K562 (cell line): ENCODE measurements at places on chromosomes 2 and 18. TPM values are rescaled to one million over a fixed set of nuclear protein-coding genes. Genes with fewer than 3 reads are reported as not detected.

The CSRNP3 gene
- total RNA-seq = 0.04 TPM in 1 of 2 replicates, not detected in the other

The PJVK gene
- total RNA-seq = 0.78 and 0.87 TPM in 2 replicates

The LIMS3 gene
- total RNA-seq = 0.74 and 1.8 TPM in 2 replicates

The BCL2 gene
- 1.1 and 1.2 TPM in 2 replicates for total RNA-seq

The ARHGEF33 gene
- total RNA-seq = 0.02 TPM in 1 of 2 replicates, not detected in the other

The FSIP2 gene
- 0.04 TPM in 2 replicates for total RNA-seq

The FOXI3 gene
- total RNA-seq = not detected in 2 replicates

- H3K4me3 ChIP-seq = no peak overlapping the region
- H3K27ac ChIP-seq = no peak overlapping the region
- no peak for DNase-seq
- H3K4me1 ChIP-seq = no peaks in the 10 kb centered on the region
- no peaks in the 10 kb centered on the region for H3K36me3 ChIP-seq
- no peaks in the 10 kb centered on the region for H3K27me3 ChIP-seq
Measured at GRCh38 chr18:61833387-61833786, 59.4 kb downstream of the RNF152 start.

- H3K36me3 ChIP-seq = peaks cover 29% of the 10 kb centered on the region
- no peak overlapping the region for H3K4me3 ChIP-seq
- no peaks in the 10 kb centered on the region for H3K27me3 ChIP-seq
- H3K4me1 ChIP-seq = peaks cover 7% of the 10 kb centered on the region
Measured at GRCh38 chr2:9631878-9632700, 1.3 kb upstream of the YWHAQ start.

DNA sequence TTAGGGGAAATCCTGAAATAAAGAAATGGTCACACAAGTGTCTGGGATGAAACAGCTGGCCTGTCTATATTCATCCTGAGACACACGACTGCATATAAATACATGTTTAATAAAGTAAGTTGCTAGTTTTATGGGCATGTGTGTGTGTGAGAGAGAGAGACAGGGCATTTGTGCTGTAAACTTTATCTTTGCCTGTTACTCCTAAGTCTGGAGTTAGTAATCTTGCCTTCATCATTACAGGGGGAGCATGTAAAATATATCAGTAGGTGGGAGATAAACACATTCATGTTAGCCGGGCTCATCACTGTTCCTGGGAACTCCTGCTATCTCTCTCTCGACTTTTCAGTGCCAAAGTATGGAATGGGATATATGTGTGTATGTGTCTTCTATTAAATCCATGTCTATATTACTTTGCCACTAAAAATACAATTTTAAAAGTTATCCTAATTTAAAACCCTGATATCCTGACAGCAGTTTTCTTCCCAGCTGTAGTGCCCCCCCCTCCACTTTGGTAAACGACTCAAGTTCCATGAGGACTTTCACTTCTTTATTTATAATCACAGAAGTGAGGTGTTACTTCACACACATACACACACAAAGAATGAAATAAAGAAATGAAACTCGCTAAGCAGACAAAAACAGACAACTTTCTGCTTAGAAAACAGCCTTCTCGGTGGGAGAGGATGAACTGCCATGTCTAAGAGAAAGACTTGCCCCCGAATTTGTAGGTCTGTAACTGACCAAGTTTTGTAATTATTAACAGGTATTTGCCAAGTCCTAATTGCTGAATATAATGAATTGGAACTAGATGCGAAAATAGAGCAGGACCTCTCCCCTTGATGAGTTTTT lies 947 bp downstream of the ZEB2 start:
- H3K4me1 ChIP-seq = peaks cover 21% of the 10 kb centered on the region
- H3K27me3 ChIP-seq = no peaks in the 10 kb centered on the region
- DNase-seq = no peak

DNA sequence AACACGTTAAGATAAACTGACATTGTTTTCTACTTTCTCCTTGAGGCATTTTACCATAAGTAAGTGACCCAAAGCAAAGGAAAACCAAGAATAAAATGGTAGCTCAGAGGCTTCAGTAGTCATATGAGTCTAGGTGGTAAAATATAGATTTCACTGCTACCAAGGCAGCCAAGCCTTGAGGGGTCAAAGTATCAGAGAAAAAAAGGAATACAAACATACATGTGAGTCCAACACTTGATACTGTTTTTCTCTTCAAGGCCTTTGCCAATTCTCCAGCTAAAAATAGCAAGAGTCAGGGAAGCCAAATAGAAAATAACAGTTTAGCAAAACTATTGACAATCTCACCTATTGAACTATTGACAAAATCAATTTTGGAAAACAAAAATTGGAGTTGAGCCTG lies 925.9 kb downstream of the BCL11A start:
- no peaks in the 10 kb centered on the region for H3K36me3 ChIP-seq
- no peak for DNase-seq
- H3K27me3 ChIP-seq = no peaks in the 10 kb centered on the region
- no peak overlapping the region for H3K4me3 ChIP-seq
- no peak overlapping the region for H3K27ac ChIP-seq

DNA sequence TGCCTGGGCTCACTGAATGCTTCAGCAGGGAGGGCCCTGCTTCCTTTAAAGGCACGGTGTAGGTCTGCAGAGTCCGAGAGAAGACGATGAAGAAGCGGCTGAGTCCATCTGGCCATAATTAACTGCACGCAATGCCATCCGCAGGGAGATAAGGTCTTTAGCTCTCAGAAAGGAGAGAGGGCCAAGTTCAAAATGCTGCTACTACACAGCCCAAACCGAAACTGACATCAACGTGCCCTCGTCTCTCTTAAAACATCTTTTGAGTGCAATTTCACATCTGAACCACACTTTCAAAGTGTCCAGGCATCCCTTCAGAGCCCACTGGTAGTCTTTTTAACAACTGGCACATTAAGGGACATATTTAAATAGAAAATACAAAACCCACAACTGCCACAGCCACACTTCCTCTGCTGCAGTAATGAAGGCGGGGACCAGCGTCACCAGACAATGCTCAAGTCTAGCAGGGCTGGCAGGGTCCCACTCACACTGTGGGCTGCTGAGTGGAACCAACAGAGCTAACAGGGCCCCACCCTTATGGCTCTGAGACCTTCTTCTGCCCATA lies 35.8 kb downstream of the ST3GAL5 start:
- no peaks in the 10 kb centered on the region for H3K27me3 ChIP-seq
- H3K4me1 ChIP-seq = peaks cover 5% of the 10 kb centered on the region; the same call in 1 of the 3 replicates
- H3K27ac ChIP-seq = no peak overlapping the region
- no peak overlapping the region for H3K4me3 ChIP-seq
- DNase-seq = no peak

GRCh38 chr2:71154798-71155197 lies 24.4 kb downstream of the MPHOSPH10 start:
- no peaks in the 10 kb centered on the region for H3K4me1 ChIP-seq
- peak; percentile 22 for DNase-seq
- H3K36me3 ChIP-seq = peaks cover 9% of the 10 kb centered on the region; the same call in 1 of the 3 replicates
- H3K27ac ChIP-seq = no peak overlapping the region
- H3K4me3 ChIP-seq = no peak overlapping the region

DNA sequence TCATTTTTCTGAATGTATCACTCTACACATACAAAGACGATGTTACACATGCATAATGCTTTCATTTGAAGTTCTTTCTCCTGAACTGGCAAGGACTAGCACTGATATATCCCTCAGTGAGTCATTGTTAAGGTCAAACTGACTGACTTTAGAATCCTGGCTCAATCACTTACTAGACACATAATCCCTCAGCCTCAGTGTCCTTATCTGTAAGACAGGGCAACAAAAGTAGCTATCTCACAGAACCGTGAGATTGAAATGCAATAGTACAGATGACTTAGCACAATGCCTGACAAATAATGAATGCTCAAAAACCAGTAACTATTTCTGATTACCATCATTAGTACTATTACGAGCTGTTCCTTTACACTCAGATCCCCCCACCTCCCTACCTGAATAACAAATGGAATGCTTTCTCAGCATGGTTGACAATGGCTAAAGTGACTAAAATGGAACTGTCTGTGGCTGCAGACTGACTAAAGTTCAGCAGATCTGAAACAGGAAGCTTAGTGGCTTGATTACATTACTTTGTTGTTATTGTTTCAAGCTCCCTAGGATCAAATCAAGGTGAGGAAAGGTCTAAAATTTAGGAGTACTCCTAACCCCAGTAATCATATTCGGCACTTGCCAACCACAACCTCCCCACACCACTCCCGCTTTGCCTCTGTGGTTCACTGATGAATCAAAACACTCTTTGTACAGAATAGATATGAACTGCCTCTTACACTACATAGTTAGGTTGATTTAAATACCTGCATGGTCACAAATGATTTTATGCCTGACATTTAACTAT lies 35.8 kb upstream of the CACNB4 start:
- no peaks in the 10 kb centered on the region for H3K36me3 ChIP-seq
- DNase-seq = peak; percentile 62
- no peak overlapping the region for H3K27ac ChIP-seq
- no peaks in the 10 kb centered on the region; the same call in 2 of the 3 replicates for H3K4me1 ChIP-seq
- H3K27me3 ChIP-seq = no peaks in the 10 kb centered on the region
- H3K4me3 ChIP-seq = no peak overlapping the region

- peak overlapping the region; percentile 55; the same call in 1 of the 2 replicates for H3K4me3 ChIP-seq
- H3K27me3 ChIP-seq = no peaks in the 10 kb centered on the region
- H3K4me1 ChIP-seq = no peaks in the 10 kb centered on the region; the same call in 2 of the 3 replicates
- DNase-seq = no peak
- no peaks in the 10 kb centered on the region for H3K36me3 ChIP-seq
Measured at GRCh38 chr2:162317058-162317742, 1.3 kb downstream of the IFIH1 start.

GRCh38 chr2:239464166-239465016 lies 63.6 kb upstream of the HDAC4 start:
- H3K27me3 ChIP-seq = peaks cover 57% of the 10 kb centered on the region
- H3K4me3 ChIP-seq = no peak overlapping the region
- no peaks in the 10 kb centered on the region for H3K36me3 ChIP-seq
- H3K4me1 ChIP-seq = no peaks in the 10 kb centered on the region
- H3K27ac ChIP-seq = no peak overlapping the region

GRCh38 chr2:199469514-199470360 lies 12.0 kb upstream of the SATB2 start:
- H3K27me3 ChIP-seq = no peaks in the 10 kb centered on the region
- DNase-seq = no peak
- no peak overlapping the region for H3K27ac ChIP-seq
- H3K4me3 ChIP-seq = no peak overlapping the region

- no peak for DNase-seq
- peaks cover 21% of the 10 kb centered on the region; the same call in 2 of the 3 replicates for H3K36me3 ChIP-seq
- H3K27ac ChIP-seq = no peak overlapping the region
- H3K4me3 ChIP-seq = no peak overlapping the region
- H3K4me1 ChIP-seq = no peaks in the 10 kb centered on the region; the same call in 1 of the 2 replicates
Measured at GRCh38 chr18:23353459-23353858, 99.6 kb upstream of the RIOK3 start.

- H3K27ac ChIP-seq = no peak overlapping the region
- no peak overlapping the region for H3K4me3 ChIP-seq
- no peaks in the 10 kb centered on the region for H3K4me1 ChIP-seq
Measured at GRCh38 chr18:32595832-32596231, 125.2 kb upstream of the GAREM1 start.

DNA sequence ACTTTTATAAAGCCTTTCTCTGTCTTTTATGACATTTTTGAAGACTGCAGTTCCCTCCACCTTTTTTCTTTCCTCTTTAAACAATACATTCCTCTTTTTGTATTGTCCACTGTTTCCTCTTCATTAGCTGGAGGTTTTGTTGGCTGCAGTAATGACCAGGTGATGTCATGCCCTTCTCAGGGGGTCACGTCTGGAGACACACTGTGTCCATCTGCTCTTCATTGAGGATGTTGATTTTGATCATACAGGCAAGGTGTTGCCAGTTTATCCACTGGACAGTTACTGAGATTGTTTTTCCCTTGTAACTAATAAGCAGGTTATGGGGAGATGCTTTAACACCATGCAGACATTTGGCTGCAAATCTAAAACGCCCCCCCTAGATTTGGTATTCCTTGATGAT lies 19.8 kb downstream of the ZNF407 start:
- no peak overlapping the region for H3K4me3 ChIP-seq
- no peaks in the 10 kb centered on the region for H3K36me3 ChIP-seq
- H3K4me1 ChIP-seq = no peaks in the 10 kb centered on the region
- no peaks in the 10 kb centered on the region for H3K27me3 ChIP-seq

GRCh38 chr2:130251873-130252620 lies 53.8 kb upstream of the TUBA3E start:
- H3K4me1 ChIP-seq = peaks cover 19% of the 10 kb centered on the region
- no peaks in the 10 kb centered on the region for H3K36me3 ChIP-seq
- no peak overlapping the region for H3K4me3 ChIP-seq
- H3K27ac ChIP-seq = no peak overlapping the region
- peaks cover 21% of the 10 kb centered on the region for H3K27me3 ChIP-seq

DNA sequence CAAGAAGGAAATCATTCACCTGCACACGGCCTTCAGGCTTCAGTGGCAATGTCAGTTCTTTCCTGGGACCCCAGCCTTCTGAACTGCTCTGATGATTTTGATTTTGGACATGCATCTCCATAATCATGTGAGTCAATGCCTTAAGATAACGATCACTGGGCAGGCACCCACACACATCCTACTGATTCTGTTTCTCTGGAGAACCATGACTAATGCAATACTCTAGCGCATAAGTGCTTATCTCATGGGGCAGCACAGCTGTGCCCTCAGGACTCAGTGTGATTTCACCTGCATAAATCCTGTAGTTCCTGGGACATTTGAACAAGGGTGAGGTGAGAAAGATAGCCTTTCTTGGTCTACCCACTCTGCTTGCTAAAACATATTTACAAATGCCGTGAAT lies 144.6 kb downstream of the AKAIN1 start:
- H3K36me3 ChIP-seq = no peaks in the 10 kb centered on the region
- H3K27ac ChIP-seq = no peak overlapping the region
- H3K4me3 ChIP-seq = no peak overlapping the region
- no peaks in the 10 kb centered on the region for H3K27me3 ChIP-seq

DNA sequence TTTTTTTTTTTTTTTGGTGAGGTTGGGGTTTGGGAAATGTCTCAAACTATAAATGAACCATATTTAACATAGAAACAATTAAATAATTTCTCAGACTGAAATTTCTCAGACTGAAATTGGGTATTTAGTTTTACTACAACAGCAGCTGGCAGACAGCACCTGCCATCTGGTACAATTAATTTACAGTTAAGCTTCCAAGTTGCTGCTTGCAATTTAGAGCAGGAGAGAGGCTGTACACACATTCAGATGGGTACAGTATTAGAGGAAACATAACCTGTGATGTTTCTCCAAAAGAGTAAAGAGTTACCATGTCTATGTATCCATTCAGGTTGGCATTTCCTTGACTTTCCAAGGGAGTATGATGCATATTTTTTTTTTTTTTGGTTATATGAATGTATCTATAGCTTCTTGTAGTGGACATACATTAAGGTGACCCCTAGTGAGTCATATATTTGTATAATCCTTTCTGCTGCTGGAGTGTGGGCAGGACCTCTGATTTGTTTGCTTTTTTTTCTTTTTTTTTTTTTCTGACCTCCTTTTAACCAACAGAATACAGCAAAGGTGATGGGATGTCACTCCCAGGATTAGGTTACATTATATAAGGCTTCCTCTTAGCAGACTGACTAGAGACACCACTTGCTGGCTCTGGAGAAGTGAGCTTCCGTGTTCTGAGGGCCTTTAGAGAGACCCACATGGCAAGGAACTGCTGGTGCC lies 201.7 kb downstream of the PTH2R start:
- no peak overlapping the region for H3K4me3 ChIP-seq
- H3K36me3 ChIP-seq = no peaks in the 10 kb centered on the region
- DNase-seq = peak; percentile 18
- H3K27ac ChIP-seq = peak overlapping the region; percentile 60; the same call in 2 of the 3 replicates

GRCh38 chr2:47014564-47015051 lies 99.0 kb upstream of the MCFD2 start:
- H3K27ac ChIP-seq = no peak overlapping the region
- no peaks in the 10 kb centered on the region for H3K27me3 ChIP-seq
- H3K4me3 ChIP-seq = no peak overlapping the region
- H3K36me3 ChIP-seq = peaks cover 12% of the 10 kb centered on the region; the same call in 1 of the 3 replicates
- no peak for DNase-seq
